Renal cortical epithelial cell (primary cell): ENCODE measurements at places on chromosomes 5 and 9. TPM values are rescaled to one million over a fixed set of nuclear protein-coding genes. Genes with fewer than 3 reads are reported as not detected.

DNA sequence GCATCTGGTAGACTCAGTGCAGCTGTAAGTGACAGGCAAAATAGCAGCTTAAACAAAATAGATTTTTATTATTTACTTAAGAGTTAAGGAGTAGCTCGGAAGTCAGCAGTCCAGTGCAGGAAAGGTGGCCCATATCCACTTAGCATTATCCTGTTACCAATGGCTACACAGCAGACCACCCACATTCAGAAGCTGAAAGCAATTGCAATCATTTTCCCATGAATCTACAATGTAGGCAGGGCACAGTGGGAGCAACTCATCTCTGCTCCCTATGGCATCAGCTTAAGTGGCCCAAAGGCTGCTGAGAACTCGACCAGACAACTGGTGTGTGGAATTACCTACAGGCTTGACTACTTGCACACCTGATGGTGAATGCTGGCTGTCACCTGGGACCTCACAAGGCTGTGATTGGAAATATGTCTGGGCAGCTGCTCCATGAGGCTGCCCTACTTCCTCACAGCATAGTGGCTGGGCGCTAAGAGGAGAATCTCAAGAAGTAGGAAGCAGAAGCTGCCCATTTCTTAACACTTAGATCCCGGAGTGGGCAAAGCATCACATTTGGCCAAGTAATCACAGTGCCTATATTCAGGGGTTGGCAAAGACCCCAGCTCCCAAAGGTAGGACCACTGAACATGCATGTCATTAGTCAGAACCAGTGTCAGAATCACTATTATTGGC, 56.4 kb downstream of the SNX18 start:
- DNase-seq: no peak

The MARCHF6 gene
- 46.0 and 134 TPM in 2 replicates for total RNA-seq

- DNase-seq: no peak
Observed at GRCh38 chr5:145991044-145991575, 54.7 kb downstream of the SH3RF2 start.

The ACTBL2 gene
- 5.6 and 8.0 TPM in 2 replicates for total RNA-seq

DNA sequence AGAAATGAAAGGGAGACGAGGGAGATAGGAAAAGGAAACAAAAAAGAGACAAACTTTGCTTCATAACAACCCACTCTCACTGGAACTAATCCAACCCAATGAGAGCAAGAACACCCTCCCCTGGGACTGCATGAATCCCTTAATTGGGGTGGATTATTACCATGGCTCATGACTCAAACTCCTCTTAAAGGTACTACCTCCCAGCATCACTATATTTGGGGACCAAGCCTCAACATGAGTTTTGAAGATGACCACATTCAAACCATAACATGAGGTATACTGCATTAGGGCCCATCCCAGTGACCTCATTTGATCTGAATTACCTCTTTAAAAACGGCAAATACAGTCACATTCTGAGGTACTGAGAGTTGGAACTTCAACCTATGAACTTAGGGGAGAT, 8.0 kb downstream of the MTAP start:
- DNase-seq: no peak

GRCh38 chr9:30723656-30724055, 1660.8 kb upstream of the ACO1 start:
- DNase-seq: peak; percentile 19

The ICE1 gene
- 30.0 and 47.1 TPM in 2 replicates for total RNA-seq

DNA sequence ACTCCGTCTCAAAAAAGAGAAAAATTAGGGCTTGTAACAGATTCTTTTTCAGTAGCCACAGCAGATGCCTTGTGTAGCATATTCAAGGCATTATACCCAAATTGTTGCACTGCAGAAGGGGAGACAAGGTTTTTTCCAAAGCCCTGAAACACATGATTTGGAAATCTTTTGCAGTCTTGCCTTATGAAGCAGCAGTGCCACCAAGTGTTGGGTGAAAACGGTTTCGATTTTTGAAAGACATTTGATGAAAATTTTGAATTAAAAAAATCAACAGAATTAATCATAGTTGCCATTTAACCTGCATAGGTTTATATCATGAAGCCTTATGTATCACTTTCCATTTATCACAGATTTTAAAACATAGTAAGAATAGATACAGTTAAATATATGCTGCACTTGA, 479.5 kb downstream of the TAF11L14 start:
- DNase-seq: no peak

GRCh38 chr9:7370381-7370780, 429.2 kb downstream of the DMAC1 start:
- no peak for DNase-seq

- DNase-seq: no peak
Observed at GRCh38 chr5:54835647-54836046, 149.7 kb downstream of the ESM1 start.

The GABRG2 gene
- not detected in 2 replicates for total RNA-seq

The PANK3 gene
- total RNA-seq: 62.7 and 84.7 TPM in 2 replicates

GRCh38 chr5:669842-670395, 23.2 kb downstream of the TPPP start:
- DNase-seq: no peak

DNA sequence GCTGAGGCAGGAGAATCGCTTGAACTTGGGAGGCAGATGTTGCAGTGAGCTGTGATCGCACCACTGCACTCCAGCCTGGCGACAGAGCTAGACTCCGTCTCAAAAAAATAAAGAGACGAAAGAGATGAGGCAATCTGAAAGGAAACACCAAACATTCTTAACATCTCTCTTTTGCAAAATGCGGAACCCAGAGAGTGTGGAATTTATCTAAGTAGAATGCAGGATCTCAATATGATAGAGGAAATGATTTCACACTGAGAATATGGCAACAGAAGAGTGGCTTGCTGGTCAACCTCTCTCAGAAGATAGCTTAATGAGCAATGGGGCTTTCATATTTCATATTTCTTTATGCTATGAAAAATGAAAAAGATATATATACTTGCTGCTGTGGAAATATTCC, 33.4 kb upstream of the PCA3 start:
- no peak for DNase-seq

GRCh38 chr9:88733651-88734421, 198.9 kb downstream of the NXNL2 start:
- DNase-seq: peak; percentile 87

- DNase-seq: peak; percentile 71
Observed at GRCh38 chr9:123584202-123585176, 228.5 kb downstream of the CRB2 start.

- no peak for DNase-seq
Observed at GRCh38 chr5:124847907-124848306, 101.5 kb upstream of the ZNF608 start.

GRCh38 chr5:120794121-120794520, 330.0 kb downstream of the PRR16 start:
- DNase-seq: no peak

GRCh38 chr5:65862384-65862783, 64.0 kb upstream of the ERBIN start:
- DNase-seq: peak; percentile 51

DNA sequence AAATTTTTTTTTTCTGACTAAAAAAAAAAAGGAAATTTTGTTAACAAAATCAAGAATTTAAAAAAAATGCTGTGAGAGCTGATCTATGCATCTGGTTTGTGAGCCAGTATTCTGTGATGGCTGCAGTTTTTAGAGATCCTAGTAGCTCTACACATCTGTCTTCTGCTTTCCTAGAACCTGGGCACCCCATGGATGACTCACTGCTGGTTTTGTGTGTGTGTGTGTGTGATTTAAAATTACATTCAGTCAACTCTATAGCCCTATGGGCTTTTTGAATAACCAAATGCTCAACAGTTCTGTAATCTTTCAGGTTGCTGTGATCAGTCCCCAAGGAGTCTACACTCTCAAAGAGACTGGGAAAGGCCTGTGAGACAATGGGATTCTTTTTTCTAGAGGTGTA, 2.5 kb upstream of the PSMD5 start:
- DNase-seq: peak; percentile 17

The IL3 gene
- not detected in 2 replicates for total RNA-seq

GRCh38 chr5:150377964-150378694, 20.6 kb downstream of the TCOF1 start:
- peak; percentile 70 for DNase-seq

The LHX3 gene
- total RNA-seq: not detected in 2 replicates

The GRXCR2 gene
- not detected in 2 replicates for total RNA-seq

DNA sequence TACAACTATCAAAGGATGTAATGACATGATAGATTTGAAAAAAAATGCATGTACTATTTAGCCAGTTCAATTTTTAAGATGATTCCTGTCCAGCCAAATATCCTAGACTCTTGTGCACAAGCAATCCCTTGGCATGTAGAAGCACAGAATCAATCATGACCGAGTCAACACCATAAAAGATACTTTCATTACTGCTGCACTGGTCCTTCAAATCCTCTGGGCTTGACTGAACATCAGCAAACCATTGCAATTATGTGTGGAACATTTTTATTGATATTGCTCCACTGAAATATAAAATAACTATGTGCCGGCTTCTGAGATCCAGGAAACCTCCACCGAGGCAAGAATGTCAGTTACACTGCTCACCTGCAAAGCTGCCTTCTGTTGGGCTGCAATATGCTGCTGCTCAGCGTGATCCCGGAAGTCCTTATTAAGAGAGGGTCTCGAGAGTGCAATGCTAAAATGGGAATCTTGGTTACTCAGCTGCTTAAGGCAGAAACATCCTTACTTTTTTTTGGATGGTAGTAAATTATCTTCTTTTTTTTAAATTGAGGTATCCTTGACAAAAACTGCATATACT, 28.7 kb downstream of the INIP start:
- DNase-seq: no peak

DNA sequence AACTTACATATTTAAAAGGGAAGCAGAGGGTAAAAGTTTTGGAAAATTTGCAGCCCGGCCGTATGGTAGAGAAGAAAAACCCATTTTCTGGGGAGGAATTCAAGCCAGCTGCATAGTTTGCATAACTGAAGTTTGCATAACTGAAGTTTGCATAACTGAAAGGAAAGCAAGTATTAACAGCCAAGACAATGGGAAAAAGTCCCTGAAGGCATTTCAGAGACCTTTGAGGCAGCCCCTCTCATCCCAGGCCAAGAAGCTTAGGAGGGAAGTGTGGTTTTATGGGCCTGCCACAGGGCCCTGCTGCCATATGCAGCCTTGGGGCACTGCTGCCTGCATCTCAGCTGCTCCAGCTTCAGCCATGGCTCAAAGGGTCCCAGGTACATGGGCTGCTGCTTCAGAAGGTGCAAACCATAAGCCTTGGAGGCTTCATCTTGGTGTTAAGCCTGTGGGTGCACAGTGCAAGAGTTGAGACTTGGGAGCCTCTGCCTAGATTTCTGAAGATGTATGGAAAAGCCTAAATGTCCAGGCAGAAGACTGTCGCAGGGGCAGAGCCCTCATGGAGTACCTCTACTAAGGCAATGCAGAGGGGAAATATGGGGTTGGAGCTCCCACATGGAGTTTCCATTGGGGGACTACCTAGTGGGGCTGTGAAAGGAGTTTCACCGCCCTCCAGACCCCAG, 36.9 kb upstream of the CXCL14 start:
- DNase-seq: peak; percentile 16

DNA sequence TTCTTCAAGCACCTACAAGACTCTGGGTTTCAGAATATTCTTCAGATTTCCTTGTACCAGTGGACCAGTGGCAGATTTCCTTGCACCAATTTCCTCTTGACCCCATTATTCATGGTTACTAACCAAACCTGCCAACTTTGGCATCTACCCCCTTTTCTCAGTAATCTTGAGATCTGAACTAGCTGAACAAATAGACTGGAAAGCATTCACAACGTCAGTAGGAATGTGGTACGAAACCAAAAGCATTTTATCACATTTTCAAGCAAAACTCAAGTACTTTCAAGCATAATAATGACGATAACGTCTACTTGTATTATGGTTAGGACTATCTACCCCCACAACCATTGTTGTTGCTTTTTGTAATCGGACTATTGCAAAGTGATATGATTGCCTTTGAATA, 1217.3 kb downstream of the PTPRD start:
- DNase-seq: no peak

The OTP gene
- total RNA-seq: not detected in 2 replicates

The PRELID2 gene
- total RNA-seq: 24.8 and 43.1 TPM in 2 replicates

DNA sequence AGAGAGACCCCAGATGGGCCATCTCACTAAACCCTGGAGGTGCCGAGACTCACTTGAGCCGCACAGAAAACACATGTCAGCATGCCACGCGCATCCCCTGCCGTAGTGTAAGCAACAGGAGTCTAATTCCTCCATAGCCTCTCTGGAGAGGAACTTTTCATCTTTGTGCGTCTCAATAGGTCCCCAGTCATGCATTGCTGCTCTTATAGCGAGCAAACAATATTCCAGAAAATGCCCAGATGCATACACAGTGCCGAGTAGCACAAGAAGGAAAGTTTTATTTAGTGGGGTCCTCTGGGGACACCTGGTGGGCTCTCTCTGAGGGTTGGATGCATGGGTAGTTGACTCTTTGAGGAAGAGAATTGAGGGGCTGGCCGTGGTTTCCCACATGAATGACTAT, 97.9 kb upstream of the DAP start:
- no peak for DNase-seq

The IFNA6 gene
- not detected in 2 replicates for total RNA-seq

- peak; percentile 37 for DNase-seq
Observed at GRCh38 chr5:132850066-132850465, 16.2 kb downstream of the GDF9 start.

The SELENOP gene
- total RNA-seq: 12.9 and 65.8 TPM in 2 replicates

DNA sequence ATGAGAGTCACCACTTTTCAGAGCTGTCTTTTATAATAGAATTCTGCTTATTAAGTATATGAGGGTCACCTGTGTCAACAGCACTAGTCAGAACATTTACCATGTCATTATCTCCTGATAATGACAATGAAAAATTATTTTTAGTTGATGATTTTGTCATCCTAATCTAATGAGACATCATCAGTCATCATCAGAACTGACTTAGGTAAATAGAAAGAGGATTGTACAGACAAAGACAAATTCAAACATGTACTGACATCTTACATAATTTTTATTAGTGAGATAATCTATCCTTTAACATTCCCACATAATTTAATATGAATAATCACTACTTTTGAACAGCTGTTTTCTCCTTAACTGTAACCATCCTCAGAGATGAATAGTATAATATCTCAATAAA, 22.6 kb downstream of the CDH9 start:
- no peak for DNase-seq

DNA sequence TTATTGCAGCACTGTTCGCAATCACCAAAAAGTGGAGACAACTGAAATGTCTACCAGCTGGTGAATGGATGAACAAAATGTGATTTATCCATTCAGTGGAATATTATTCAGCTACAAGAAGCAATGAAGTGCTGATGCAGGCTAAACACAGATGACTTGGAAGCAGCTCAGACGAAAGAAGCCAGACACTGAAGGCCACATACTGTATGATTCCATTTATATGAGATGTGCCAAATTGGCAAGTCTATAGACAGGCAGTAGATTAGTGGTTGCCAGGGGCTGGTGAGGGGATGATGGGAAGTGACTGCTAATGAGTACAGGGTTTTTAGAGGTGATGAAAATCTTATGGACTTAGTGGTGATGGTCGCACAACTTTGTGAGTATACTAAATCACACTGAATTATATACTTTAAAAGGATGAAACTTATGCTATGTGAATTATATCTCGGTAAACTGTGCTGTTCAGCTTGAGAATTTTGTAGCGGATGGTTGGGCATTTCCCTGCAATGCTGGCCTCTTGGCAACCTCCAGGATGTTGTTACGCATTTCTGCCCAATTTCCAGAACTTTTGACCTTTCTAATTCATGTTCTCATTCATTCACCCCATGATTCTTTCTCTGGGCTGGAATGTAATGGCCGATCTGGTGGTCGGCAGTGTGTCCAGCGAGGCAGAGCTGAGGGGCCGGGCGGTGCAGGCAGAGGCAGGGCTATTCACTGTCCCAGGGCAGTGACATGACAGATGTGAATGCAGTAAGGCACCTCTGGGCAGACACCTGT, 22.0 kb upstream of the WNK2 start:
- no peak for DNase-seq

- peak; percentile 48 for DNase-seq
Observed at GRCh38 chr5:132283423-132284043, 10.7 kb upstream of the SLC22A4 start.

- peak; percentile 7 for DNase-seq
Observed at GRCh38 chr9:91391412-91391811, 29.7 kb upstream of the AUH start.
